Activated CD4-positive, CD25-positive, alpha-beta regulatory T cell (primary cell): ENCODE measurements at places on chromosomes 1 and 21.

- no peak for DNase-seq
Measured at GRCh38 chr1:241589521-241589920, 50.6 kb downstream of the CHML start.

- no peak for DNase-seq
Measured at GRCh38 chr1:8518490-8518801, 200.5 kb downstream of the SLC45A1 start.

- DNase-seq = no peak
Measured at GRCh38 chr1:3740752-3741151, 11.5 kb upstream of the CCDC27 start.

GRCh38 chr21:17371450-17371849 is 141.4 kb upstream of the CXADR start:
- no peak for DNase-seq

GRCh38 chr21:31142600-31142999 is 104.3 kb upstream of the KRTAP19-8 start:
- DNase-seq = no peak

GRCh38 chr1:21662426-21663247 is 6.5 kb downstream of the RAP1GAP start:
- DNase-seq = no peak

DNA sequence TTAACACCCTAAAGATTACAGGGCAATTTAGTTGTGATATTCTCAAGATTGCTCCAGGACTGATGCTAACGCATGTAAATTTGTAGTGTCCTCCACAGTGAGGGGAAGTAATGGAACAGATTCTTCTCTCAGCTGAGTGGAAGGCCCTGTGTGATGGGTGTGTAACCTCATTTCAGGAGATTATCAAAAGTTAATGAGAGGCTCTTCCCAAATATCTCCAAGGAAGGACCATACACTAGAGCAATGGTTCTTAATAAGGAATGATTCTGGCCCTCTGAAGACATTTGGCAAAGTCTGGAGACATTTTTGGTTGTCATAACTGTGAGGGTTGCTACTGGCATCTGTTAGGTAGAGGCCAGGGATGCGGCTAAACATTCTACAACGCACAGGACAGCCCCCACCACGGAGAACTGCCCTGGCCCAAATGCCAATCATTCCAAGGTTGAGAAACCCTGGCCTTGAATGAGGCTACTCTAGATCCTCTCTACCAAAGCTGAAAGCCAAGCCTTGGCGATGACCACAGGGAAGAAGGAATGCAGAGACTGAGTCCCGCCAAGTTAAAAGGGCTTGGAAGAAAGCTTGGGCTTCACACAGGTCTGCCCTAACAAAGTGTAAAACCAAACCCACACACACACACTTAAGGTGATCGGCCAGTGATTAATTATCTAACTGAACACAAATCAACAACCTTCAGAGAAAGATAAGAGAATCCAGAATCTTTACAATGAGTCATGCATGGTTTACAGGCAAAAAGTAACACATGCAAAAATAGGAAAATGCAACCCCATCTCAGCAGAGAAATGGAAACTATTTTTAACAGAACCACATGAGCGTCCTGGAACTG is 135.8 kb downstream of the SYF2 start:
- no peak for DNase-seq

DNA sequence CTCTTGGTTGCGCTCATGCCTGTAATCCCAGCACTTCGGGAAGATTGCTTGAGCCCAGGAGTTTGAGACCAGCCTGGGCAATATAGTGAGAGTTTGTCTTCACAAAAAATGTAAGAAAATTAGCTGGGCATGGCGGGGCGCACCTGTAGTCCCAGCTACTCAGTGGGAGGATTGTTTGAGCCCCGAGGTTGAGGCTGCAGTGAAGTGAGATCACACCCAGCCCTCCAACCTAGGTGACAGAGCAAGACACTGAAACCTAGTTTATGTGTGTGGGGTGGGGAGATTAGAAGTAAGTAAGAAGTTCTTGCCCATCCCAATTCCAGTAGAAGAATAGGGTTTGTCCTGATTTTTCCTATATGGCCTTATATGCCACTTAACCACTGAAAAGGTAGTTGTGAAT is 2.0 kb downstream of the RPL5 start:
- no peak for DNase-seq

DNA sequence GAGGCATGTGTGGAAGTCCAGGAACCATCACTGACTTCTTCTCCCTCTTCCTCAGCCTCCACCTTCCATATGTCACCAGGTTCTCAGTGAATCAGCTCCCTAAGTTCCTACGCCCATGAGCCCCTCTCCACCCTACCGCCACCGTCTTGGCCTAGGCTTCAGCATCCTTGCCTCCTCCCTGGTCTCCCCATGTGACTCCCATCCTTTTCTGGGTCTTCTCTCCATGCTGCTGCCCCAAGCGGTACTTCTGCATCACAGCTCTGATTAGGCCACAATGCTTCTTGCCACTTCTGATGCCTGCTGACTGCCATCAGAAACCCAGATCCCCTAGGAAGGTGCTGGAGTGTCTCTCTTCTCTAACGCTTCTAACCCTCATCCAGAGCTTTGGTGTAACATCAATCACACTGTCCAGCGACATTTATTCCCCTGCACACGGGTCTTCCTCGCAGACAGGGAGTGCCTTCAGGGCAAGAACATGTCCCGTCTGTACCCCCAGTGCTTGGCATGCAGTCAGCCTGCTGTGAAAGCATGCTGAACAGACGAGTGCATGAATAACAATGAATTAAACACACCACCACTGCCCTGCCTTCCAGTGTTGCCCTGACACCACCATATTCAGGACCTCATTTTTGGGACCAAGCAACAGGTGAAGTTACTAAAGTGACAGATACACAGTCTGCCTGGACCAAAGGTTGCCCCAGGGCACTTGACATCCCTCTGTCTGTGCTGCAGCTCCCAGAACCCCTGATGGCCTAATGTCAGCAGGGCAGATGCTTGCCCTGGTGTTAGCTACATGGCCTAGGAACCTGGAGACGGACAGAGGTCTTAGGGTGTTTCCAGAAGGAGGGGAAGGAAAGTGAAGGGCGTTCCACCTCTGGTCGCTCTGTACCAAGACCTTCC is 158.7 kb upstream of the EDN2 start:
- DNase-seq = no peak

GRCh38 chr1:113415310-113416070 is 25.2 kb downstream of the MAGI3 start:
- no peak for DNase-seq

GRCh38 chr1:87436534-87436933 is 107.9 kb downstream of the LMO4 start:
- no peak for DNase-seq

DNA sequence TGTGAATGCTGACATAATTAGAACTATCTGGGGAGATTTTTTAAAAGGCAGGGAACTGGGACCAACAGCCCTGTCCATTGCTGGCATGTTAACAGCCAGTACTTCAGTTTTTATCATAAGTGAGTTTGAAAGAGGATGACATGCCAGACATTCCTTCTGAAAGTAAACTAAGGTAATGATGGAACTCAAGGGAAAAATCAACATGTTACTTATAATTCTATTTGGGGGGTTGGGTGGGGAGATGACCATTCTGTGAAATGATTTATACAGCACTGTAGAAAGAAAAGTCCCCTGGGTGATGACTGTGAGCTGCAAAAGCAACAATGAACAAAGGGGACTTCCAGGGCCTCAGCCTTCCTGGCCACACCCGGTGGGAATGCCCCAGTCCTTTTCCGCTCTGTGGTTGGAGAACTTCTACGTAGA is 5.4 kb upstream of the LAMC2 start:
- no peak for DNase-seq

DNA sequence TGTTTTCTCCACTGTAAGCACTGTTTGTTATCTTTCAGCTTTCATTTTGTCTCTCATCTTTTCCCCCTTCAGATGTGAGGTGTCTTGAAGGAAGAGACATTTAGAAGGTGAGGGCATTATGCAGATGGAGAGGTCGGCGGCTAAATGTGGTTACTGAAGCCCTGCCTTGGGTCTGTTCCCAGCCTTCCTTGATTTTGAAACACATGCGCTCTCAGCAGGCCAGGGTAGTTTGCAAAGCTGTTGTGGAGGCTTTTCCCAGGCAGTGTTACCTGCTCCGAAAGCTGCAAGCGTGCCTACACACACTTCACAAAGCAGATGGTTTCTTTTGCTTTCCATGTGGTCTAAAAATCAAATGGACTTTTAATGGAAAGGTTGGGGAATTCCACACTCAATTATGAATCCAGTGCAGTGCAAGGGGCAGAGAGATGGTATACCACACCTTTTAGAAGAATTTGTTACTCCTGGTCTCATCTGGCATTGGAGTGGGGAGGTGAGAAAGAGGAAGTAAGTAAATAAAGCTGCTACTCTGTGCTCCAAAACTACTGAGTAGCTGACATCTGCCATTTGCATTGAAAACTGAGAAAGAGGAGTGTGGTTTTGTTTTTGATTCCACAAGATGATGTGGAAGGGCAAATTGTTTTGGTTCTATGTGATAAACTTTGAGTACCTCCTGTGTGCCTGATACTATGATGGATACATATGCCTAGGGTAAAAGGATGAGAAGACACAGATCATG is 91.9 kb downstream of the NFIA start:
- no peak for DNase-seq

DNA sequence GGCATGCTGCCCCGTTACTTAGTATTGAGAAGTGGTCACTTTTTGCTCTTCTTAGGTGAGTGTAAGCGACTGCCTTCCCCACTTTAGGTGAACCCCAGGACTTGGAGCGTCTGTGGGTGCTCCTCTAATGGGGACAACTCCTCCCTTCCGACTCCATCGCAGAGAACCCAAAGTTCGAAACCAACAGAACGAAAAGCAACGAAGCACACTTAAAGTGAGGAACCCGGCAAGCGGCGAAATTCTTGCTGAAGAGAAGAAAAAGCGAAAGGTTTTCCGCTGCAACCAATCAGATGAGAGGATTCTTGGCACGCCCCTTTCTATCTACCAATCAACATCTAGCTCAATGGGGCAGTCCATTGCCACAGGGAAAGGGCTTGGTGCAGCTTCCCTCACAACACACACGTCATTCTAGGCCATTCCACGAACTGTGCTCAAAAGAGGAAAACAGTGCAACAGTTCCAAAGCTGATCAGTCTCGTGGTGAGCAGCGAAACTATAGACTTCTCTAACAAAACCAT is 709 bp upstream of the SUCO start:
- DNase-seq = peak; percentile 65

DNA sequence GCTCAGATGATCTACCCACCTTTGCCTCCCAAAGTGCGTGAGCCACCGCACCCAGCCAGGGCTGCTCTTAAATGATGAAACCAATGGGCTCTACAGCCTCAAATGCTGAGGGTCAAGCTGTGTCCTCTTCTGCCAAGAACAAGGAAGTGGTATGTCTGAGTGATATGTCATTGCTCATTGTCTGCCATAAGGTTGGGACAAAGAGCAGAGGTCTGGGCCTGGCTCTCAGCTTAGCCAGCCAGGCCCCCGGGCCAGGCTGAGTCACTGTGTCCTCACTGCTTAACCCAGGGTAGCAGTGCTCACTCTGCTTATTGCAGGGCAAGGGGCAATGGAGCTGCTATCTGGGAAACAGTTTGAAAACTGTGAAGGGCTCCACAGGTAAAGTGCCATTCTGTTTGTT is 8.3 kb upstream of the ETS2 start:
- DNase-seq = no peak

DNA sequence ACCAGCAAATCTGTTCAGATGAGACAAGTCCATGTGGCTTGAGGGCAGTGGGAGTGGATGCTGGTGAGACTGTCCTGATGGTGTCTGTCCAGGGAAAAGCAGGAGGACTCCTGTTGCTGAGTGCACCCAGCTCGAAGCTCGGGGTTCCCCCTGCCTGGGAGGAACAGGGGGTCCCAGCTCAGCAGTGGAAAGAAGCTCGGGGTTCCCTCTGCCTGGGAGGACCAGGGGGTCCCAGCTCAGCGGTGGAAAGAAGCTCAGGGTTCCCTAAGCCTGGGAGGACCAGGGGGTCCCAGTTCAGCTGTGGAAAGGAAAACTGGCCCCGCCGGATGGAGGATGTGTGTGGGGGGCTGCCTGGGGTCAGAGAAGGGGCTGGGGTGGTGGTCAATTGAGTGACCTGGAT is 39.1 kb downstream of the CRYAA start:
- no peak for DNase-seq

GRCh38 chr1:220013497-220013896 is 32.8 kb downstream of the EPRS1 start:
- no peak for DNase-seq

GRCh38 chr1:45769261-45769932 is 18.9 kb upstream of the IPP start:
- no peak for DNase-seq

DNA sequence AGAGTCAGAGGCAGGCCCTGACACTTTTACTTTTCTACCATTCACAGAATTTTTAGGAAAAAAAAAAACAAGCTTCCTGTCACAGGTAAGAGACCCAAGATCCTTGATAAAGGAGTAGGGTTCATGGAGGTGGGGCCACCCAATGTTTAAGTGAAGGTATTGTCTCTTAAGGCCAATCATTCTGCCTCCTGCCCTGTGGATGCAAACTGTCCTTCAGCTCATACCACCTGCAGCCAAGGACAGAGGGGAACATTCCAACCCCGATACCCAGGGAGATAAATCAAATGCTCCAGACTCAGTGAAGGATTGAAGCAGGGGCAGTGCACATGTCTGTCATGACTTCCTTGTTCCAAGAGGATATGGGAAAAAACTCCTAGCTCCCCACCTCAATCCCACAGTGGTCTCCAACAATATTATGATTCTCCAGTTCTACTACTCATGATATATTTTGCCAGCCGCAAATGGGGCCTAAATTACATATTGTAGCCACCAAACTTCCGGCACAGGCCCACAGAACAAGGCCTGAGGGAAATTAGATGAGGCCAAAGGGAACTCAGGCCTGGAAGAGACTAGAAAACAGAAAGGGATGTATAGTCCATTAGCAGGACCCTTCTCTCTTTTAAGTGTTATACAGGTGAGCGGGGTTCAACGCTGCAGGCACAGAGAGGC is 59.5 kb downstream of the TRABD2B start:
- DNase-seq = no peak

DNA sequence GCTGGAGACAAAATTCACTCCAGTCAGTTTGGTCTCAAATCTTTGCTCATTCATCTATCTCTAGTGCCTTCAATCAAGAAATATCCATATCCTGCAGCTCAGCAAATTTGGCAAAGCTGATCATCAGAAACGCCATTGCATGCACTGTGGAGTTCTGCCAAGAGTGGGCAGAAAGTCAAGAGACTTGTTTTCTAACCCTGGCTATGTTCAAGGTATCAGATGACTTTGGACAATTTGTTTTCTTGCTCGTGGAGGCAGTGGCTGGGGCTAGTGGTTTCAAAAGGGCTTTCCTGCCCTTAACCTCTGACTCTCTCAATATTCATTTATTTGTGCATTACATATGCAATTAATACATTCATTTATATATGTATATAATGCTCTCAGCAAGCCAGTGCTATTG is 12.8 kb upstream of the LRRC52 start:
- DNase-seq = no peak

DNA sequence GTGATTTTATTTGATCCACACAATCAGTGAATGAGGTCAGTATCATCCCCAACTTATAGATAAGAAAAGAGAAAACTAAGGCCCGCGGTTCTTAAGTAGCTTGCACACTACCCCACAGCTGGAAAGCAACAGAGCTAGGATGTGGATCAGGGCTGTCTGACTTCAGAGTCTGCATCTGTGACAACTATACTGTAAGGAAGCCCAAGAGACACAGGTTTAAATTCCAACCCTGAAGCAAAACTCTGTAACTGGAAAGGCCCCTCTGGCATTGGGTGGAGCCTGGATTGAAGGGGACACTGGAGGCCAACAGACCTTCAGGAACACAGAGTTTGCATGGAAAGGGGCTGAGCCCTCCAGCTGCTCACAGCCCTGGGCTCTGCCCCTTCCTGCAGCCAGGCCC is 40.2 kb downstream of the LGR6 start:
- DNase-seq = no peak

- DNase-seq = no peak
Measured at GRCh38 chr21:45109831-45110492, 35.6 kb downstream of the ADARB1 start.
